GM23338 (cell line): ENCODE measurements at places on chromosomes 5 and 9.
A peak's percentile ranks its signal among the peaks of the same experiment; 100 is the strongest.

- no peaks in the 10 kb centered on the region for H3K27me3 ChIP-seq
- no peaks in the 10 kb centered on the region for H3K36me3 ChIP-seq
- H3K27ac ChIP-seq, result no peak overlapping the region
- no peak for DNase-seq
- H3K4me3 ChIP-seq, result no peak overlapping the region
- 0 out of 2 replicates have a peak, but pooled peaks cover 3% of the 10 kb centered on the region for H3K4me1 ChIP-seq
Measured at GRCh38 chr5:67648201-67648671, 451.6 kb upstream of the CD180 start.

- H3K36me3 ChIP-seq, result no peaks in the 10 kb centered on the region
- H3K27me3 ChIP-seq, result no peaks in the 10 kb centered on the region
- 0 out of 2 replicates have a peak overlapping the region, but pooled peaks have one; percentile 21 for H3K27ac ChIP-seq
- no peak for DNase-seq
Measured at GRCh38 chr9:105306351-105307140, 62.1 kb downstream of the SLC44A1 start.

DNA sequence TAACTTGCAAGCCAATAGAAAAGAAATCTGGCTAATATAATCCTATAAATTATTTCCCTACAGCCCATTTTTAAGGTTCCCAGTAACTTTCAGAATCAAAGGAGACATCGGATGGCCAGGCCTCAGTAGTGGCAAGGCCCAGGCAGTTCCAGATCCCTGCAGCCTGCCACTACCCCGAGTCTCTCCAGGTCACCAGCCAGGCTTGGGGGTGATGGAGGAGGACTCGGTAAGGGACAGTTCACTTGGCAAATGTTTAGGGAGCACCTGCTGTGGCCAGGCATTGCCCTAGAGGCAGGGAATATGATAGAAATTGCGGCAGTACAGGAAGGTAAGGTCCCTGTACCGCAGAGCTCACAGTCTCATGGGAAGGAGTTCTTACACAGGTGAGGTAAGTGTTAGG lies 15.2 kb upstream of the LTC4S start:
- peaks cover 24% of the 10 kb centered on the region for H3K36me3 ChIP-seq
- no peak for DNase-seq
- no peaks in the 10 kb centered on the region for H3K4me1 ChIP-seq

GRCh38 chr9:94692601-94693000 lies 33.9 kb upstream of the AOPEP start:
- no peak overlapping the region for H3K4me3 ChIP-seq
- no peak overlapping the region for H3K27ac ChIP-seq
- H3K4me1 ChIP-seq, result peaks cover 7% of the 10 kb centered on the region; the same call in 1 of the 2 replicates

- no peak for DNase-seq
- no peak overlapping the region for H3K4me3 ChIP-seq
- peaks cover 42% of the 10 kb centered on the region for H3K4me1 ChIP-seq
- no peak overlapping the region for H3K27ac ChIP-seq
Measured at GRCh38 chr9:79672236-79672635, 100.5 kb downstream of the TLE4 start.

DNA sequence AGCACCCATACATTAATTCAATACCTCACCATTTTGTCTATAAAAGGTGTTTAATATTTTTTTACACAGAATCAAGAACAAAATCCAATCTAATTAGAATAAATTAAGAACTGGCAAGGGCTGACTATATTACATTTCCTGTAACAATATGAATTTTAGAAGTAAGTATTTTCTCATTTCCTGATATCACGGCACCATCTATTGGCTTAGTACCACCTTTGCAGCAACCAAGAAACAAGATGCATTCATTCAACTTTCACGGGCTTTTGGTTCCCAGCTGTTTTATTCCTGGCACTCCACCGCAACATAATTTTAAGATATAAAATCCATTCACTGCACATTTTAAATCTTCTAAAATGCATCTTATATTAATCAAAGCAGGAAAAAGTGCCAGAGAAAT lies 20.6 kb downstream of the PSMB7 start:
- H3K27me3 ChIP-seq, result no peaks in the 10 kb centered on the region
- peaks cover 25% of the 10 kb centered on the region for H3K4me1 ChIP-seq
- H3K36me3 ChIP-seq, result no peaks in the 10 kb centered on the region
- H3K4me3 ChIP-seq, result no peak overlapping the region

- peak; percentile 90 for DNase-seq
- H3K36me3 ChIP-seq, result no peaks in the 10 kb centered on the region
- no peak overlapping the region for H3K27ac ChIP-seq
- H3K27me3 ChIP-seq, result no peaks in the 10 kb centered on the region
Measured at GRCh38 chr5:176660860-176661641, 13.8 kb downstream of the TSPAN17 start.

DNA sequence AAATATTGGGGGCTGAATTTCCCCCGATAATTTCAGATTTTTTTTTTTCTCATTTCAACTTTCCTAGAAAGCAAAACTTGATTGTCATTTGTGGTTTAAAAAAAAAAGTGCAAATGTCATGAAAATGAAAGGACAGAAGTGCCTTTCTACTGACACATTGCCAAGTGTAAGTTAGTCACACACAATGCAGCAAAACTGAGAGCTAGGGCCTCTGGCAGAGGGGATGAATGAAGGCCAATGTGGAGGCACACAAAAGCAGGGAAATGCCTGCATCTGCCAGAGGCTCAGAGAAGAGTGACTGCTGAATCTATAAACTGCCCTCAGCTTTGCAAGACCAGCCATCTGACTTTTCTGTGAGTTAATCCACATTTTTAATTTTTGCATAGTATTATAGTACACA lies 6.8 kb upstream of the IFNA5 start:
- no peaks in the 10 kb centered on the region for H3K36me3 ChIP-seq
- no peak overlapping the region for H3K4me3 ChIP-seq
- H3K4me1 ChIP-seq, result no peaks in the 10 kb centered on the region
- no peaks in the 10 kb centered on the region for H3K27me3 ChIP-seq
- no peak for DNase-seq

GRCh38 chr5:96978812-96979449 lies 43.1 kb downstream of the LNPEP start:
- DNase-seq, result no peak
- H3K27me3 ChIP-seq, result no peaks in the 10 kb centered on the region
- H3K36me3 ChIP-seq, result no peaks in the 10 kb centered on the region
- no peaks in the 10 kb centered on the region for H3K4me1 ChIP-seq

DNA sequence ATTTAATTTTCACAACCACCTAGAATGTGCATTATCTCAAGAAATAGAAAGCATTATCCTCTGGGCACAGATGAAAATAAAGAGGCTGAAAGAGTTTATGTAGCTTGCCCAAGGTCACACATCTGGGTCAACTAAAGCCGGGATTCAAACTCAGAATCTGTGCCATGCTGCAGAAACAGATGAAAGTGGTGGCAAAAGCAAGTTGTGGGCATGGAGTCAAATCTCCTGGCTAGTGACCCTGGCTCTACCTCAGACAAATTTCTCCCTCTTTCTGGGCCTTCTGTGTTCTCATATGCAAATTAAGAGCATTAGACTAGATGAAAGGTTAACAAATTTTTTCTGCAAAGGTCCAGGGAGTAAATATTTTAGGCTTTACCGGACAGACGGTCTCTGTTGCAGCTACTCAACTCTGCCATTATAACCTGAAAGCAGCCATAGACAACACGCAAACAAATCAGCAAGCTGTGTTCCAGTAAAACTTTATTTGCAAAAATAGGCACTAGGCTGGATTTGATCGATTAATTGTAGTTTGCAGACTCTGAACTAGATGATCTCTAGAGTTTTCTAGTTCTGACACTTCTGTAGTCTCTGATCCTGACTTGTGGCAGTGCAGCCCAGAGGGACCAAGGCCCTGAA lies 6.0 kb upstream of the ADRA1B start:
- H3K27ac ChIP-seq, result no peak overlapping the region
- no peak overlapping the region for H3K4me3 ChIP-seq

GRCh38 chr5:36414869-36415282 lies 113.2 kb upstream of the RANBP3L start:
- H3K27ac ChIP-seq, result no peak overlapping the region
- peak; percentile 69 for DNase-seq
- no peaks in the 10 kb centered on the region for H3K36me3 ChIP-seq
- H3K4me3 ChIP-seq, result no peak overlapping the region
- peaks cover 47% of the 10 kb centered on the region for H3K27me3 ChIP-seq

GRCh38 chr9:32128546-32128945 lies 255.9 kb upstream of the ACO1 start:
- no peaks in the 10 kb centered on the region for H3K36me3 ChIP-seq
- H3K4me1 ChIP-seq, result no peaks in the 10 kb centered on the region
- no peaks in the 10 kb centered on the region for H3K27me3 ChIP-seq
- no peak overlapping the region for H3K27ac ChIP-seq
- no peak overlapping the region for H3K4me3 ChIP-seq

DNA sequence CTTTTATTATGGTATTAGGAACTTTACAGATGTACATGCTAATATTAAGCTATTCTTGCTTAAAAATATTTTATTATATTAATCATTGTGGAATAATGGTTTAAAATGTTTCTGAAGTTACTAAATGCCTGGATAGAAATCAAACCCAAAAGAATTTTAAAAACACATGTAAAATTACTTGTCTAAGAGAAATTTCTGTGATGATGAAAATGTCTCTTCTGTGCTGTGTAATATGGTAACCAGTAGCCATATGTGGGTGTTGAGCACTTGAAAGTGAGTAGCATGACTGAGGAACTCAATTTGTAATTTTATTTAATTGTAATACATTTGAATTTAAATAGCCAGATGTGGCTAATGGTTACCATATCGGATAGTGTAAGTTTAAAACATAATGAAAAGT lies 66.7 kb upstream of the HSPB3 start:
- H3K27ac ChIP-seq, result no peak overlapping the region
- H3K27me3 ChIP-seq, result no peaks in the 10 kb centered on the region
- peaks cover 11% of the 10 kb centered on the region; the same call in 1 of the 2 replicates for H3K4me1 ChIP-seq
- no peaks in the 10 kb centered on the region; the same call in 1 of the 2 replicates for H3K36me3 ChIP-seq
- no peak for DNase-seq

- DNase-seq, result peak; percentile 86
- H3K4me1 ChIP-seq, result peaks cover 4% of the 10 kb centered on the region
- H3K27me3 ChIP-seq, result no peaks in the 10 kb centered on the region
- no peak overlapping the region for H3K27ac ChIP-seq
- no peak overlapping the region for H3K4me3 ChIP-seq
Measured at GRCh38 chr5:160506006-160507004, 84.7 kb downstream of the PTTG1 start.

DNA sequence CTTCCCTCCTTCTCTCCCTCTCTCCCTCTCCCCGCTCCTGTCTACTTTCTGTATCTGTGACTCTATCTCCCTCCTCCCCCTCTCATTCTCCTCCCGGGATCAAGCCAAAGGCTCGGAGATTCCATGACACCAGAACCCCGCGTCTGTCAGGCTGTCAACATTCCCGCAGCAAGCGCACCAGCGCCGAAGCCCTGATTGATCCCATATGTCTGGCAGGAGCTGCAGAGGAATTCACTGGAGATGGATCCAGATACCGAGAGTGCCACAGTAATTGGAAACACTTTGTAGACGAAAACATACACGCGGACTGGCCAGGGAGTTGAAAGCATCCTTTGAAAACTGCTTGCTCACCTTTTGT lies 300 bp upstream of the SVEP1 start:
- peak overlapping the region; percentile 70 for H3K4me3 ChIP-seq
- H3K4me1 ChIP-seq, result peaks cover 33% of the 10 kb centered on the region
- DNase-seq, result peak; percentile 60
- H3K36me3 ChIP-seq, result no peaks in the 10 kb centered on the region
- H3K27me3 ChIP-seq, result peaks cover 55% of the 10 kb centered on the region
- H3K27ac ChIP-seq, result no peak overlapping the region

DNA sequence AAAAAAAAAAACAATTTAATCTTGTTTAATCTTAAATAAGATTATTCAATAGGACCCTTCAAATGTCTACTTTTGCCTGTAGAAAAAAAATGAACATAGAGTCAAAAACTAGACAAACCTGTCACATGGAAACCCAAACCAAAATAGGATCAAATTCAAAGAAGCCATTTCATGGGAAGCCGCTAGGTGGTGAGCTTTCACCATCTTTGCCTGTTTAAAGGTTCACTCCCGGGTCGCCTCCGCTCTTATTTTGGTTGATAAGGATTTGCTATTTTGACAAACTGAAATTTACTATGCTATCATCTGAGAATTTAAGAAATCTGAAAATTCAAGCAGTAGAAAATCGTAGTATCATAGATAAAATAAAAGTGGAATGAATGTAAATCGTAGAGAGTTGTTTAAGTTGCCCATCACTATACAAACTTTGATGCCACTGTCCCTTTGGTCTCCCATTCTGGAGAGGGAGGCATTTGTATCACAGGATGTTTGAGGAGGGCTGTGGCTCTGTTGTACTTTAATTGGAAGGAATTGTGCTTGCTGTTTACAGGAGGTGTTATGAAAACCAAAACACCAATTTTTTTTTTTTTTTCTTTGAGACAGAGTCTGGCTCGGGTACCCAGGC lies 43.5 kb upstream of the DNAH5 start:
- no peaks in the 10 kb centered on the region for H3K4me1 ChIP-seq
- no peaks in the 10 kb centered on the region for H3K36me3 ChIP-seq
- no peaks in the 10 kb centered on the region for H3K27me3 ChIP-seq
- H3K27ac ChIP-seq, result no peak overlapping the region
- no peak overlapping the region for H3K4me3 ChIP-seq

DNA sequence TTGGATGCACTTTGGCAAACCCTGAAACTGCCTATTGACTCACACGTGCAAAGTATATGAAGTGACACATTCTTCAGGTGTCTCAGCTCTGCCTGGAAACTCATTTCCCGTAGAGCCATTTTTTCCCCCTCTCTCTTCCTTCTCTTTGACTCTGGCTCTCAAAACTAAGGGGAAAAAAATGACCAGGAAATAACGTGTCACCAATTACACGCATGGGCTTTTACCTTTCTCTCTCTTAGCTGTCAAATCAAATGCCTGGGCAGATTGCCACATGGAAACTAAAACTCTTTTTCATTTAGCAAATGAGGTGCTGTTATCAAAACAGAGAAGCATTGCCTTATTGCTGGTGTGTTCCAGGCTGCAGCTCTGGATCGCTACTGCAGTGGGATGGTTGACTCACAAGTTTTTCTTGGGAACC lies 18.3 kb upstream of the IFNK start:
- no peak overlapping the region for H3K27ac ChIP-seq
- no peaks in the 10 kb centered on the region for H3K4me1 ChIP-seq
- no peaks in the 10 kb centered on the region for H3K27me3 ChIP-seq
- DNase-seq, result no peak
- no peak overlapping the region for H3K4me3 ChIP-seq

GRCh38 chr9:116232424-116233159 lies 79.0 kb downstream of the PAPPA start:
- no peaks in the 10 kb centered on the region for H3K4me1 ChIP-seq
- no peak overlapping the region for H3K4me3 ChIP-seq
- H3K36me3 ChIP-seq, result no peaks in the 10 kb centered on the region
- no peak overlapping the region for H3K27ac ChIP-seq
- H3K27me3 ChIP-seq, result no peaks in the 10 kb centered on the region
- DNase-seq, result no peak

GRCh38 chr9:15714746-15715145 lies 161.9 kb downstream of the CCDC171 start:
- H3K4me1 ChIP-seq, result peaks cover 3% of the 10 kb centered on the region; the same call in 1 of the 2 replicates
- no peak overlapping the region for H3K27ac ChIP-seq
